ENCODE measurements at places on chromosomes 3 and 15.

DNA sequence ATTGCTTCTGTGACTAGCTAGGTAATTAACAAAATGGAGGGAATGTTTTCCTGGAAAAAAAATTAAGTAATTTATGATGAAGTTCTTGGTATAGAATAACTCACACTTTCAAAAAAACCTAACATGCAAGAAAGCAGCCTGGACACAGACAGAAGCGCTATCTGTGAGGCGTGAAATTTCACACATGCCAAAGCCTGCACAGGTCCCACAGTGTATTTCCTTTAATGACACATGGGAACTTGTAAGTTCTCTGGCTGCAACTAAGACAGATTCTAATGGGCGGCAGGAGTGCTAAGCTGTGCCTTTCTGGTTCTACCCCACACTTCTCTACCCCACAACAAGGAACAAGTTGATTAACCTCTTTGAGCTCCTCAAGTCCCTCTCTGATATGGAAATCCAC is 84.9 kb upstream of the NEO1 start:
- DNase-seq = no peak

DNA sequence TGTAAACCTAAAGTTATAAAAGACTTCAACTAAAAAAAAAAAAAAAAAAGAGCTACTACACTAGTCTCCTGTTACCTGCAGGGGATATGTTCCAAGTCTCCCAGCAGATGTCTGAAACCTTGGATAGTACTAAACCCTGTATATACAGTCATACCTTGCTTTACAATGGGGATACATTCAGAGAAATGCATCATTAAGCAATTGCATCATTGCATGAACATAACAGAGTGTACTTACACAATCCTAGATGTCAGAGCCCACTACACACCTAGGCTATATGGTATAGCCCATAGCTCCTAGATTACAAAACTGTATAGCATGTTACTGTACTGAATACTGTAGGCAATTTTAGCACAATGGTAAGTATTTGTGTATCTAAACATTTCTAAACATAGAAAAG is 119.1 kb downstream of the GMPS start:
- DNase-seq = no peak

GRCh38 chr3:193803288-193803687 is 210.3 kb downstream of the OPA1 start:
- no peak for DNase-seq

- DNase-seq = no peak
Observed at GRCh38 chr3:27095553-27096222, 273.5 kb downstream of the NEK10 start.

DNA sequence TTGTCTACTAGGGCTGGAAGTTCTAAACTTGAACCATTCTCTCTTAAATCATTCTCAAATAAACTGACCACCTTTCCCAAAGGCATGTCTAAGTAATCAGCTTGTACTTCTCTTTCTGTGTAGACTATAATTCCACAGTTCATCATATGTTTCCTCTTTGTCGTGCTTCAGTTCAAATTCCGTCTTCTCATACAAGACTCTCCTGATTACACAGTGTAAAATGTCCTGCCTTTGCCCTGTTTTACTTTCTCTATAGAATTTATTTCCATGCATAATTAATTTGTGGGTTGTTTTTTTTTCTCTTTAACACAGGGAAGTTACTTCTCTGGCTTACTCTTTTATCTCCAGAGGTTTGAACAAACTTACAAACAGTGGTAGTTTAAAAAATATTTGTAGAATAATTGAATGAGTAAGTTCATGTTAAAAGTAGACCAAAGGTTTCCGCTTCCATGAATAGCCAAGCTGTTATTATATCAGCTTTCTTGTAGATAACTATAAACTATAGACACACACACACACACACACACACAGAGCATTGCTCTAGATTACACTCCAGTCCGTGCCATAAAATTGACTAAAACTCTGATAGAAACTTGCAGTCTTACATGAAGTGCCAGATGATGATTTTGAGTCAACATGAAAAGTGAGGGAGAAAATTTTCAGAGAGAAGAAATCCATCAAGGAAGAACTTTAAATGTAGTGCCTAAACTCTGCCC is 119.0 kb downstream of the SUCNR1 start:
- peak; percentile 17 for DNase-seq

DNA sequence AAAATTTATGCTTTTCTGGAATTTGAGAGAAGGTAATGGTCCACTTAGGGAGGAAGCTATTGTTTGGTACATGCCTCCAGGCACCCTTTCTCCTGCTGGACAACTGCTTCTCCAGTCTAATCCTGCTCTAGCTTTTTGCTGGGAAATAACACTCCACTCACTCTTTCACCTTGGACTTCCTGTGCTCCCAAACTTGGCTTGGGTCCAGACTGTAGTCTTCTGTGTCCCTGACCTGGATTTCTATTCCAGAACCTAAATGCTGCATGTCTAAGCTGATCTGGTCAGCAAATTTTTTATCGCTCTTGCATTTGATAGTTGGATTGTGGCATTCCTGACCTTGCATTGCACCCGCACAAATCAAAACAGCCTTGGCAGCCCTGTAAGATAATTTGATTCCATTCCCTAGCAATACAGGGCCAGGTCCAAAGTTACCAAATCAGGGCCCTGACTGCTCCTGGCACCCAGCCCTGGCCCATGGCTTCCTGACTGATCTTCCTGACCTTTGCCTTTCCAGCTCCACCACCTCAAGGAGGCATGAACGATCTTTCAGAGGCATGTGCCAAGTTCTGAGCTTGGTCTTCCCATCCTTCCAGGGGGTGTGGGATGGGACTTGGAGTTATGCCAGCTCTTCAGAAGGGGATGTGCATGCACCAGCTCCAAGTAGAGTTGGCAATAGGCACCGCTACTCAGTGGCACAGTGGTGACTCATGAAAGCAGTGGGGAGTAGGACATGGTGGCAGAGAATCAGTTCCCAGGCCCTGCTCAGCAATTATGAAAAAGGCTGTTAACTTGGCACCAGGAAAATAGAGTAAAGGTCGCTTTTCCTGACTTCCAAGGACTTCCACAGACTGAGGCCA is 43.9 kb upstream of the GOLGA8J start:
- DNase-seq = no peak

- DNase-seq = no peak
Observed at GRCh38 chr3:36846406-36846805, 82.1 kb upstream of the DCLK3 start.

DNA sequence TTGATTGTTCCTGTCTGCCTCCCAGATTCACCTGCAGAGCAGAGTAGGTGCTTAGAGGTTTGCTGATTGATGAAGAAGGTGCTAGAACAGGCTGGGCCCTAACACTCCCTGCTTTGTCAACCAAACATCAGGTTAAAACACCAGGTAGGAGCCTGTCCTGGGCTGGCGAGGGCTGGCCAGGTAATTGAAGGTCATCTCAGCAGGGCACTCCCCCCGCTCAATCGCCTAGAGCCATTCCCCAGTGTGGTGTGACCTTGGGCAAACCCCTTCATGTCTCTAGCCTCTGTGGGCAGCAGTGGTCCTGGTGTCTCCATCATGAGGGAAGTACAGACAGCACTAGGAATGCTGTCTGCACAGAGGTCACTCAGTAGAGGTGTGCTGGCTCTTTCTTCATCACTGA is 88.3 kb downstream of the KLF15 start:
- no peak for DNase-seq

DNA sequence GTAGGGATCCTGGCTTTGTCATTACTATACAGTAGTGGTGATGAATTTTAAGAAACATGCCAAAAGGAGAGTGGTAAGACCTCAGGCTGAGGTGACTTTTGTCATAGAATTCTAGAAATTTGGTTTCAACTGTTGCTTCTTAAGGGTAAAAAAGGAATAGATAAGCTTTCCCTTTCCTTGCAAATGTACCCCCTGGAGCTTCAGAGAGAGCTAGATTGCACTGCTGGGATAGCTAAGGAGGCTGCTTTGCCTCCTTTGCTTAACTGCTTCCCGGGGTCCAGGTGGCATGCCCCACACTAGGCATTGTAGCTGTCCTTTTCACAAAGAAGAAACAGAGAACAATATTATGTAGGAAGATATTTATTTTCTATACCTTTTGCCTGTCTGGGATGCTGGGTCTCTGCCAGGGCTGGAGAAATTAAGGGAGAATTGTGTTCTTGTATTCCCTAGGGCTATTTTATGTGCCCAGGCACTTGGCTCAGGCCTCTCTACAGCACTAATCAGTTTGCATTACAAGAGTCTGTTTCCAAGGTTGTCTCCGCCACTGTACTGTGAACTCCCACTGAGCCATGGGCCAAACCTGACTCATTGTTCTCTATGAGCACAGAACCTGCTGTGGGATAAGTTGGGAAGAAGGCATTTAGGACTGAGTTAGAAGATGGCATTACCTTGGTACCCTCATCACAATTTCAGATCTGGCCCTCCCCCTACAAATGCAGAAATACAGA is 460.0 kb downstream of the PDCD6IP start:
- DNase-seq = no peak

- DNase-seq = no peak
Observed at GRCh38 chr3:10855083-10855870, 39.2 kb downstream of the SLC6A11 start.

- DNase-seq = no peak
Observed at GRCh38 chr3:123535580-123535979, 49.3 kb downstream of the HACD2 start.

DNA sequence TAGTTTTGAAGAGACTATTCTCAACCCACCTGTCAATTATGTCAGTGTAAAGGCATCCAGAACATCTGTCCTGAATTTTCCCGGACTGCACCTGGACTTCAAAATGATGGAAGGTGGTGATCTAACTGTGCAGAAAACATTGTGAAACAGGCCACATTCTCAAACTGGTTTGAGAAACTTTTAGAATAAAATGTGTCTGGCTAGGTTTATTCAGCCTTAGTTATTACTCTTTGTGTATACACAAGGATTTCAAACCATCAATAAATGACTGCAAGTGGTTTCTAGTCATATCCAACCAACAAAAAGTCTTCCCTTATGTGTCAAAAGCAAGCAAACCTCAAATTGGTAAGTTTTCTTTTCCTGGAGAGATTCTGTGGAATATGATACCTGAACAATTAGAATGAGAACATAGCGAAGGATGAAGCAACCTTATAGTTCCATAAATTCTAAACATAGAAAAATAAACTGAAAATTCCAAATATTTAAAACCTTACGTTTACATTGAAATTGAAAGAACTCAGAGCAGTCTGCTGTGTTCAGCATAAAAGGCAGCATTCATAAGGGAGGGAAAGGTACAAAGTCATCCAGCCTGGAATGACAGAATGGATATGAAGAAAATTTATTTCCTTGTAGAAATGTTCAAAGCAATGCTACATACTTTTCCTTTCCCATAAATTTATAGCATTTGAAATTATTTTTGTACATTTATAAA is 306.6 kb upstream of the TGFBR2 start:
- no peak for DNase-seq

- no peak for DNase-seq
Observed at GRCh38 chr3:173957646-173958045, 560.1 kb downstream of the NLGN1 start.

- no peak for DNase-seq
Observed at GRCh38 chr3:150970665-150971324, 1.7 kb downstream of the CLRN1 start.

DNA sequence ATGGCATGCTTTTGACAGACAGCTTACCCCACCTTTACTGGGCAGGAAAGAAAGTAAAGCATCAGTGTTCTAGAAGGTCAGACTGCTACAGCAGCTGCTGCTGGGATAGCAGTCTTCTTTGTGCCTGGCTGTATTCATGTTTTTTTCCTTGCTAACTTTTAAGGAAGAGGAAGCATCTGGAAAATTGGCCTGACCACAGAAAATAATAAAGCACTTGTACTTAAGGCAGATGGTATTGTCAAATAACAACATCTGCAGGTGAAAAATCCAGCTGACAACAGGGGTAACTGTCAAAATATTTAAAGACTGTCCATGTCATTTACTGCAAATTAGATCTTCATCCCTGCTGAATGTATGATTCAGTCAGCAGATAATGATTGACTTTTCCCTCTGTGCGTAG is 229.0 kb downstream of the OXSM start:
- DNase-seq = no peak

DNA sequence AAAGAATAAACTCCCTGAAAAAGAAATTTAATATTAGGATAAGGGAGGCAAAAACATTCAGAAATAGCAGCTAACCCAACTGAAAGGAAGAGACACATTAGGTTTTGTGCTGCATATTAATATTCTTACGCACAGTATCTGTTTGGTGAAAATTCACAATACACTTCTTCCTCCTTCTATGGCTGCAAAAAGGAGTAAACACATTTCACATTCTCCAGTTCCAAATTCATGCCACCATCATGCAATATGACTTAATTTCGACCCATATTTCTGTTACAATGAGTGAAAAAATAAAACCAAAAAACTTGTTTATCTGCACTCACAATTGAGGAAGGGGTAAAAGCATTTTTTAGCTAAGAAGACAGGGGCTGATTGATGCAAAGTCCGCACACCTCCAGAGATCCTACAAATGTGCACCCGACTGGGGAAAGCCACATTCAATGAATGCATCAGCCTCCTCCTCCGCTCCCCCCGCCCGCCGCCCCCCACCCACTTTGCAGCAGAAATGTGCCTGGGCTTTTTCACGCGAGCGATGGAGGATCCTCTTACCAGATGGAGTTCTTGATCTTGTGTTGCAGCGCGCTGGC is 1.0 kb downstream of the RFX7 start:
- peak; percentile 85 for DNase-seq

DNA sequence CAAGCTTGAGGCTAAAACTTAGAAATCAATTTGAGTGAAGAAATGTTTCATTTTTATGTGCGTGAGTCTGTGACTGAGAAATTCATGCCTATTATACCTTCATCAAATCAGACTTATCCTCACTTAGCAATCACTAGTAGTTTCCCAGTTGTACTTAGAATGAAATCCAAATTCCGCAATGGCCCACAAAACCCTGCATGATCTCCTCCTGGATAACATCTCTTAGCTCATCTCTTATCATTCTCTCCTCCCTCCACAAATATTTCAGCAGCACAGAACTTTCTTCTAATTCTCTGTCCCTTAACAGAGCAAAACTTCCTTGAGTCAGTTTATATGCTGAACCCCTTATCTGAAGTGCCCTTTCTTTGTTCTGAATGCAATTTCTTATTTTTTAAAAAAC is 198.8 kb upstream of the TGFBR2 start:
- DNase-seq = no peak

GRCh38 chr3:189403194-189403593 is 228.0 kb upstream of the TP63 start:
- DNase-seq = no peak

GRCh38 chr3:43222590-43222989 is 63.8 kb upstream of the SNRK start:
- DNase-seq = no peak

DNA sequence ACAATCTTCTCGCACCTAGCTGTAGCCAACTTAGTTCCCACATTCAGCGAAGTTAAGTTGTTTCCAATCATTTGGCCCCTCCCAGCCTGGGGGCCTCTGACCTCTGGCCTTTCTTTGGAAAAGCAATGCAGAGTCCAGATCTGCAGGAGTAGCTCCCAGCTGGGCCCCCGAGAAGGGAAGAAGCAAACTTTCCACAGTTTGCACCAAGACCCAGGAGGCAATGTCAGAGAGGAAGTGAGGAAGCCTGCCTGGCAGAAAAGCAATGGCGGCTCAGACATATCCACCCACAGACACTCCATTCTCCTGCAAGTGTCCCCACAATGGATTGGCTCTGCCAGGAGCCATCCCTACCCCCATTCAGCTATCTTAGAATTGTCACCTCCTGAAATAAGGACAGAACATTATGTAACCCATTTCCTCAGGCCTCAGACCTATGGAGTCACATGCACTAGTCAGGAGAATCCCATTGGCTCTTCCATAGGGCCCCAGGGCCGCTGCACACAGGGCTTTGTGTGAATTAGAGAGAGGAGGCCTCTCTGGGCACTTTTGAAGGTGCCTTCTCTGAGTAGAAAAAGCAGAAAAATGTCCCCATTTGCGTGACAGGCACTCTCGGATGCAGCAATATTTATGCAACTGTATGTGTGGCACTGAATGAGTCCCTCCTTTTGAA is 3.0 kb upstream of the BUB1B start:
- no peak for DNase-seq

Data from NCI-H526 (cell line).